ENCODE measurements at places on chromosomes 13 and 19.

GRCh38 chr13:114017028-114017630, 43.3 kb upstream of the C13orf46 start:
- no peak for DNase-seq

GRCh38 chr19:5036698-5037563, 68.0 kb downstream of the KDM4B start:
- no peak for DNase-seq

DNA sequence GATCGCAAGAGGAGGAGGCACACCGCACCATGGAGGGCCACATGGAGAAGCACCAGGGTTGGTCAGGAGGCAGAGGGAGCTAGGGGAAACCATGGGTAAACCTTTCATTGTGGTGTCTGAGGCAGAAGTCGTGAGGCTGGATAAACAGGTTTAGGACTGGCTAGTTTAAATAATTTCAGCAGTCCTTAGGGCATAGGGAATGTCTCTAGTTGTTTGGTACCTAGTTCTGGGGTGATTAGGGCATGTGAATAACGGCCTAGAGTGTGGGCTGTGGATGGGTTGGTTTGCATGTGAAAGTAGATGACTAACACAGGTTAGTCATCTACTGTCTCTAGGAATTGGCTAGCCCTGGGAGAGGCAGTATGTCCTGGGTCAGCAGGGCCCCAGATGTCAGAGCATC, 102.3 kb downstream of the STOML3 start:
- no peak for DNase-seq

DNA sequence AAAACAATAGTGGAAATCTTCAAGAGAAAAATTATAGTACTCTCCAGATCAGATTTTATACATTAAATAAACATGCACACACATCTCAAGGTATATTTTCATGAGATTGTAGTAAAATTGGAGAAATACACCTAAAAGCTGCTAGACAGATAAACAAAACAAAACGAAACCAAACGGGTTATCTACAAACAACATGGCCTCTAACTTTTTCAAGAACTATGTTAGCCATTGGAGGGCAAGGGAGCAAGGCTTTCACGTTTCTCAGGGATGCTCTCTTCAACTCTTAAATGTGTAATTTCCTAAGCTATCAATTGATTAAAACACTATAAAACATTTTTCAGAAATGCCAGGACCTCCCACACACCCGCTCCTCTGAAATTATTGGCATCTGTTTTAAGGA, 1262.4 kb upstream of the PCDH20 start:
- no peak for DNase-seq

DNA sequence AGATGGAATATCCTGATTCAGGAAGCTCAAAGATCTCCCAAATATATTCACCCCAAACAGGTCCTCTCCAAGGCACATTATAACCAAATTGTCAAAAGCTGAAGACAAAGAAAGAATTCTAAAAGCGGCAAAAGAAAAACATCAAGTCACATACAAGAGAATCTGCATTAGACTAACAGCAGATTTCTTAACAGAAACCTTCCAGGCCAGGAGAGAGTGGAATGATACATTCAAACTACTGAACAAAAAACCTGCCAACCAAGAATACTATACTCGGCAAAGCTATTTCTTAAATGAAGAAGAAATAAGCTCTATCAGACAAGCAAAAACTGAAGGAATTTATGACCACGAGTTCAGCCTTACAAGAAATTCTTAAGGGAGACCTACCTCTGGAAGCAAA, 120.6 kb upstream of the WASF3 start:
- no peak for DNase-seq

DNA sequence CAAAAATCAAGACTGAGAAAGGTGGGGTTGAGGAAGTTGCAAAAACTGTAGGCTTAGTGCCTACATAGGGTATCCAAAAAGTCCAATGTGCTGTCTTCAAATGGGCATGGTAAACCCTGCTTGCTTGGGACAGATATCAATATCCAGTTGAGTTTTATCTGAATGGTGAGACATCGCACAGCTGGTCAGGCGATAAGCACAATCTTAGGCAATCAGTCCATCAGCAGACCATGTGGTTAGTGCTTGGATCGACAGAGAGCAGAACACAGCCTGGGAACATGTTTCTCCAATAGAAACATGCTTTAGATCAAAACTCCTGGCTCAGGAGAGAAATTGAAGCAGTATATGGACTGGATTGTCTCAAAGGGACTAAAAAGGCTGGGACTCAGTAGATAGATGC, 151.3 kb upstream of the IPO5 start:
- DNase-seq: no peak

DNA sequence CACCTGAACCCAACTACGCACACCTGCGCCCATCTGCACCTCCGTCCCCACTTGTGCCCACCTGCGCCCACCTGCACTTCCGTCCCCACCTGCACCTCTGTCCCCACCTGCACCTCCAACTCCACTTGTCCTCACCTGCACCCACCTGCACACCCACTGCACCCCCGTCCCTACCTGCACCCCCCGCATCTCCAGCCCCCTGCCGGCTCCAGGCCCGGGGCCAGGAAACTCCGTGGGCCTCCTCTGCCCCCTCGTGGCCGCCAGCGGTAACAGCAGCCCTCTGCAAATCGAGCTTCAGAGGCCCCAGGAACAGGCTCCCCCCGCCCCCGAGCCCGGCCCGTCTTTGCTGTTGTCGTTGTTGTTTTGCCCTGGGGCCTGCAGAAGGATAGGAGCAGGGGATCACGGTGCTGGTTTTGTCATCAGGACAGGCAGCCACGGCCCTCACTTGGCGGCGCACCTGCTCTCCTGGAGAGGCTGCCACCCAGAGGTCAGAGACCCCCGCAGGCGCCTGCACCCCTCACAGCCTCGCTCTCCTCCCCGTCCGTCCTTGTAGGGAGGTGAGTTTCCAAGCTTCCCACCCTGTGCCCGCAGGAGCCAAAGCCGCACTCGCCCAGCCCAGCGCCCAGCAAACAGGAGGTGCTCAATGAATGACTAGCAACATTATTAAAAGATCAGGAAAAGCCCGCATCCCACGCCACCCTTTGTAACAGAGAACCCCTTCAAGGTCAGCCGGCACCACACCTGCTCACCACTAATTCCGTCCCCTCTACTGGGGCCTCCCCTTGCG, 65.4 kb downstream of the GNG7 start:
- DNase-seq: peak; percentile 64

- no peak for DNase-seq
Measured at GRCh38 chr13:23325191-23325590, 108.3 kb downstream of the SACS start.

DNA sequence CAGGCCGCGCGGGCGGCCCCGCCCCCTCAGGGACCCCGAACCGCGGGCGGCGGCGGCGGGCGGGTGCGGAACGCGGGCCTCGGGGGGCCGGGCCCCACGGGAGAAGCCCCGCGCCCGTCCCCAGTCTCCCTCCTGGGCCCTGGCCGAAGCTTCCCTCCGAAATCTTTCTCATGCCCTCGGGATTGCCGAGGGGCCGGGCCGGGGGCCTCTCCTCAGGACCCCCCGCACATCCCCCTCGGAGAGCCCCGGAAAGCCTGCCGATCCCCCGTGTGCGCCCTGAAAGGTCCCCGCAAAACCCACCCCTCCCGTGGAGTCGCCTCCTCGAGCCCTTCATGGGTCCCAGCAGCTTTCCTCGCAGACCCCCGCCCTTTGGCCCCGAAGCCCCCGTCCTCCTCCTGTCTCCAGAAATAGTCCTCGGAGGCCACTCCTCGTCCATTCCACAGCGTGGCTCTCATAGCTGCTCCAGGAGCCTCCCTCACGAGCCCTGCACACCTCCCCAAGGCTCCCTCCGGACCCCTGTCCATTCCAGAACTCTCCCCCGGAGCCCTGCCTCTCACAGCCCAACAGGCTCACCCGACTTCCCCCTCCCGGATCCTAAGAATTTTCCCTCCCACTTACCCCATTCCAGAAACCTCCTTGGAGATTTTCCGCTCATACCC, 555 bp downstream of the SAMD4B start:
- no peak for DNase-seq

DNA sequence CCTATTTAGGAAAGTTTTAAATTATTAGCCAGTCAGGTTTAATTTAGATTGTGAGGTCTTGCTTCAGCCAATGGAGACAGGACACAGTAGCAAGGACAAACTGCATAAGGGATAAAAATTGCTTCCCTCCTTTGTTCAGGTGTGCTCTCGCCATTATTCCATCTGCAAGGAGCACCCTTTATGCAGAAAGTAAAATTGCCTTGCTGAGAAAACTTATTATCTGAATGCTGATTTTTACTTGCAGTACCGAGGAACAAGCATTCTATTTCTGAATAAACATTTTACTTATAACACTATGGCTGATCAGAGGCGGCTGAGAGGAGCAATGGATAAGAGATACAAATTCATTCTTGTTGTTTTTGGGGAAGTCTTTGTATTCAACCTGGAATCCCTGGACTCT, 8.0 kb downstream of the CYP4F22 start:
- no peak for DNase-seq
